ENCODE measurements at places on chromosomes 7 and 10.

GRCh38 chr10:69292459-69292858, 14.2 kb downstream of the HK1 start:
- no peak for DNase-seq

DNA sequence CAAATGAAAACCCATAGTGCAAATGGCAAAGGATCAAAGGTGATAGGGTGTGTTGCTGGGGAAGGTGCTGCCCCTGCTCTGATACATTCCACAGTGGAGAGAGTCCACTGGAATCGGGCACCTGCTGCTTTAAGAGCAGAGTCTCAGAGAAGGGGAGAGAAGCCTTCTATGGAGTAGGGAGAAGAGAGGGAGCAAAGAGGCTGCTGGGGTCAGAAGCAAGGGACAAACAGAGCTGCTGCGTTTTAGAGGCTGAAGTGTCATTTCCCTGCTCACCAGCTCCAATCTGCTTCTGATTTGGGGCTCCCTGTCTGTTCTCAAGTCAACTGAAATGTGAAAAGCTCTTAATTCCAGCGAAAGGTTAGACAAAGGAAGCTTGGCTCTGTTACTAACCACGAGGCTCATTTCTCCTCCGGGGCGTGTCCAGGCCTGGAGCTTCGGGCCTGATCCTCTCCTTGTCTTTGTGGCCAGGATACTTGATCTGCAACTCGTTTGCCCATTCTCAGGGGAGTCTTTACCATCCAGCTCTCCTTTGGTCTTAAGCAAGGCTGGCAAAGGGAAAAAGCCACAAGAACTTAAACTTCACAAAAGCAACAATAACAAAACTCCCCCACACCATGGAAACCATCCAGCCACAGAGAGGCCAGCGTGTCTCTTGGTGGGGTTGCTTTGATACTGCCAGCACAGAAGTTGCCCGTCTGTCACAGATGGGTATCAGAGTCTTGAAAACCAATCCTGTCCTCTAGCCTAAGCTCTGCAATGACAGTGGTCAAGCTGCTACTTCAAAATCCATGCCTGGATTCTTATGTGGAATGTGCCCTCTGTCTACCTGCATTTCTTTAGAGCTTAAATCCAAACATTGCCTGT, 692.6 kb downstream of the SUGCT start:
- no peak for DNase-seq

DNA sequence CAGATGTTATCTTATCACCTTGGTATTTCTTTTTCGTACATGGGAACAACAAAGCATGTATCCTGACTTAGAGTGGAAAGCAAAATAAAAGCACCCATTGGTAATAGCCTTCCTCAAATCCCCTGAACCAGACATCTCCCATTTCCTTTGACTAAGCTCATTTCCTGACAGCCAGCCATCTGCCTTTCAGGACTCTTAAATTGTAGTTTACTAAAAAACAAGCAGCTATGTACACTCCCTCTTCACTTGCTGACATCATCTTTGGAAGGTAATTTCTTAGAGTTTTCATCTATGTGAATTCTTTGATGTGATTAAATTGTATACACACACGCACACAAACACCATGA, 40.7 kb downstream of the ARL4A start:
- DNase-seq: no peak

- DNase-seq: no peak
Measured at GRCh38 chr10:102269017-102269416, 23.7 kb downstream of the GBF1 start.

DNA sequence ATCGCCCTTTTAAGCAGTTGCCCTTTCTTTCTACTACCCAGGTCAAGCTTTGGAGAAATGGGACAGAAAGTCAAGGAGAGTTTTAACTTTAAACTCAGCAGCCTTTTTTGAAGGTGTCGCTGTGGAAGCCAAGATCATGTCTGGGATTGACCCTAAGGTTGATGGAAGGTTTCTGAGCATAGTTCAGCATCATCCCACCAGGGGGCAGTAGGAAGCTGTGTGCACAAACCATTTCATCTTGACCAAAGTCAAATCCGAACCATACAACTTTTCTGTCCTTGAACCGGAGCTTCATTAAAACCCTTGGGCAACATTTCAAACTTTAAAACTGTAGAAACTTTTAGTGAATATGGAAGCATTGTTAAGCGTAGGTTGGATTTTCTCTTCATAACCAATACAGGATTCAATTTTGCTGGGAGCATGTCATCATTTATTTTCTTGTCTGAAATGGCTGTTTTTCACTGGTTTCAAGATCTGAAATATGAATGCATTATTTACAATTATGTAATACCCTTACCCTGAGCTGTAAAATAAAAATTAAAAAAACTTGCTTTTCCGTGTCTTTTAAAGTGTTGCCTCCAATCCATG, 214.4 kb upstream of the KIAA1217 start:
- no peak for DNase-seq

- DNase-seq: no peak
Measured at GRCh38 chr7:128945668-128946366, 8.1 kb downstream of the IRF5 start.

DNA sequence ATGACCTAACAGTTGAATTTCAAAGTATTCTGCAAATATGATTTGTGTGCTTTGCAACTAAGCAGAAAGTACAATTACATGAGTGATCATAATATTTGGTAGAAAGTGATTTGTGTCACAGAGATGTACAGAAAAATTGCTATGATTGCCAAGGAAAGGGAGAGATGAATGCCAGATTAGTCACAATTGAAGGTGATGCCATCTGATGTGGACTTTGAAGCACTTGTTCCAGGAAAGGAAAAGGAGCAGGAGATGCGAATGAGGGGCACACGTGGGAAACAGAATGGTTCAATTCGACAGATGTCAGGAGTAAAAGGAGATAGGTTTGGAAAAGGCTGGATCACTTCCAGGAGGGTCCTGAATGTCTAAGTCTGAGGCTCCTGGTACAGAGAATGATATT, 153.1 kb upstream of the LAMB4 start:
- no peak for DNase-seq

DNA sequence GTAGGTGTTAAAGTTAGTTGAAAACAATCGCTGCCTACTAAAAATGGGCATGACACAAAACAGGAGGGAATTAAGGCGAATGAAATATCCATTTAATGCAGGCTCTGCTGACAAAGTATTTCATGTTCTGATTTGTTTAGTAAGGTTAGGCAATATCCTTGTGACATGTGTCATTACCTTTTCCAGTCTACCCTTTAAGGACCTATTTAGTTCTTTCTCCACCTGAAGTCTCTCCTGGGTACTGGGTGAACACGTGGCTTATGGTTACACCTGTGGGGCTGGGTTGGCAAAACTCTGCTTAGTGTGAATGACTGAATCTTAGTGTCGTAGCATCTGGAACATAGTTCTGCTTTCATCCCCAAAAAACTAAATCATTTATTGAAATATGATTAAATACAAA, 313.5 kb downstream of the CCDC3 start:
- no peak for DNase-seq

DNA sequence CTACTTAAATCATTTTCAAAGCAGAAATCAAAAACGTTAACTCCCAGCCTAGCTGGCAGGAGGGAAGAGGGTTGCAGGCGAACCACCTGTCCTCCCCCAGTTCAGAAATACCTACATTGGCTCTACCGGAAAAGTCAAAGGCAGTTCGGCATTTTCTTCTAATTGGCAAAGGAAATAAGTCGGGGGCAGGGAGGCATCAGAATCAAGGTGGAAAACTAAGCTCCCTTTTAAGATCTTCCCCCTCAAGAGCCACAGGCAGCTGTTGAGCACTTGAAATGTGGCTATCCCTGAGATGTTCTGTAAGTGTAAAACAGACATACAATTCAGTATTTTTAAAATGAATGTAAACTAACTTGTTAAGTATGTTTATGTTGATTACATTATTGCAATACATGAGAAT, 957 bp upstream of the ELMO1 start:
- no peak for DNase-seq

GRCh38 chr10:100362570-100363496, 15.8 kb downstream of the SCD start:
- no peak for DNase-seq

DNA sequence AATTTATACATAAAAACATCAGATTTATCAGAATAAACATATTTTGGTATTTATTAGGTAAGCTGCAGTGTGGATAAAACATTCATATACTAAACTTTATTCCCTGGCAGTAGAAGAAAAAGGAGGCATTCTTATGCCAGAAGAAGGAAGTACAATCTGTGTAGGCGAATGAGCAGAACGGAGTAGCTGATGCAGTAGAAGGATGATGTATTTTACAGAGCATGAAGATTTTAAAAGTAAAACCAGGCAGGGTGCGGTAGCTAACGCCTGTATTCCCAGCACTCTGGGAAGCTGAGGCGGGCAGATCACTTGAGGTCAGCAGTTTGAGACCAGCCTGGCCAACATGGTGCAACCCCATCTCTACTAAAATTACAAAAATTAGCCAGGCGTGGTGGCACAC, 294.9 kb upstream of the MKLN1 start:
- DNase-seq: no peak

- no peak for DNase-seq
Measured at GRCh38 chr7:104123786-104124185, 84.0 kb downstream of the ORC5 start.

DNA sequence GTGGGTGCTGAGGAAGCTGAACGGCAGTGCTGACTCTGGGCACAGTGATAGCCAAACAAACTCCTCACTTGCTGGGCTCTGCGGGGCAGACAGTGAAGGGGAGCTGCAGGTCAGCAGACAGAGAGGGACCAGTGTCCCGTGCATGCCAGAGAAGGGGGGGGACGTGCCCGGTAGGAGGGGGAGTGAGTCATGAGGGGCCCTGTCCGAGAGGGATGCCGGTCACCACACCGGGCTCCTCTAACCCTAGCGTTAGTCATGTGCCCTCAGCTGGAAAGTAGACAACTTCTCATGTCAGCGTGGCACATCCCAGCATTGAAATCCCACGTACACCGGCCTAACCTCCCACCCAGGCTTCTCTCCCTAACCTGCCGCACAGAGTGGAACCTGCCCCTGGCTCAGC, 117.1 kb upstream of the DPP6 start:
- no peak for DNase-seq

DNA sequence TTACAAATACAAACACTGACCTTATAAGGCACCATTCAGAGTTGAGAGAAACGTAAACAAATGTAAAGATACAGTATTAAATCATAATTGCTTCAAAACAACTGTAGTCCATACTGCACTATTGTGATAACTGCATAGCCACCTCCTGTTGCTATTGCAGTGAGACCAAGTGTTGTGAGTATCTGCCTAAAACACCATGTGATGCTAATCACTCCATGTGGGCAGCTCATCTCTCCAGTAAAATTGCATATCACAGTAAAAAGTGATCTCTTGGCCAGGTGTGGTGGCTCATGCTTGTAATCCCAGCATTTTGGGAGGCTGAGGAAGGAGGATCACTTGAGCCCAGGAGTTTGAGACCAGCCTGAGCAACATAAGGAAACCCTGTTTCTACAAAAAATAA, 26.8 kb upstream of the PRF1 start:
- DNase-seq: no peak

GRCh38 chr10:112487964-112488363, 40.9 kb downstream of the VTI1A start:
- DNase-seq: no peak

DNA sequence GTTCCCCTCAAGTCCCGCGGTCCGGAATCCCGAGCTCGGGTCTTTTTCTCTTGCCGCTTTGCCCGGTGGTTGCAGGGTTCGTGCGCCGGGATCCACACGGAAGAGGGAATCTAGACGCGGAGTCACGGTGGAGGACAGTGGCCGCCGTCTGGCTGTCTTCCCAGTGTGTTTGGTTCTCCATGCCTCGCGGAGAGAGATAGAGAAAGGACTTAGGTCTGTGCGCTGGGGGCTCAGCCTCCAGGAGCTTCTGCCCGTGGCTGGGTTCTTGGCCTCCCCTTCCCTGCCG, 1.6 kb downstream of the FFAR4 start:
- DNase-seq: no peak

GRCh38 chr10:43901744-43902504, 253.2 kb upstream of the ZNF32 start:
- DNase-seq: no peak

DNA sequence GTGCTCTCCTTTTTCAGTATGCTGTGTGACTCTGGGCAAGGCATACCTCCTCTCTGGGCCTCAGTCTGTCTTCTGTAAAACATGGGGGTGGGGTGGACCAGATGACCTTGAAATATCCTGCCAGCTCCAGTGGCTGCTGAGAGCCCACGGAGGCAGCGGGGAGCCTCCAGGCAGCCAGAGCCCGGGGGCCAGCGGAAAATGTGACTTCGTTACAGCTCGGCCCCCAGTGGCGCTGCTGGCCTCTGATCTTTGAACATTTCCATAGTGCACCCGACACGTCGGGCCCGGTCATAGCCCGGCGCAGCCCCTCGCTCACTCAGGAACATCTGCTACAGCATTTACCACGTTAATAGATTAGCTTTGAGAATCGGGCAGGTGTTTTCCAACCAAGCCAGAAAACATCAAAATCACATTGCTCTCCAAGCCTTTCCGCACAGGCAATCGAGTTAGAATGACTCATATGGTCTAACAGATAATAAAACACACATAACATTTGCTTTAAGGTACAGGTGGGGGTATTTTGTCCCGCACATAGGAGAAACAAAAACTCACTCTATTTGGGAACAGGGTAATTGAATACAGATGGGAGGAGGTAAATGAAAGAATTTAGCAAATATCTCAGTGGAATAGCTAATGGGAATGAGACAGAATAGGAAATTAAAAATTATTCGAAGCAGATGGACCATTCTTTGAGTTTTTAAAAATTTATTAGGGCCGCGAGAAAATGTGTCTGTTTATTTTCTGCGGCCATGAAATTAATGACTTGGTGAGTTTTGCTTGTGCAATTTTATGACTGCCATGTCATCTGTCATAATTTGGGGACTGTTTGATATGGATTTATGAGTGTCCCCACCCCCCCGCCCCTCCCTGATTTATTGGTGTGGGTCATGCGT, 26.3 kb upstream of the COMTD1 start:
- no peak for DNase-seq

GRCh38 chr7:3201937-3202710, 98.9 kb upstream of the SDK1 start:
- no peak for DNase-seq

DNA sequence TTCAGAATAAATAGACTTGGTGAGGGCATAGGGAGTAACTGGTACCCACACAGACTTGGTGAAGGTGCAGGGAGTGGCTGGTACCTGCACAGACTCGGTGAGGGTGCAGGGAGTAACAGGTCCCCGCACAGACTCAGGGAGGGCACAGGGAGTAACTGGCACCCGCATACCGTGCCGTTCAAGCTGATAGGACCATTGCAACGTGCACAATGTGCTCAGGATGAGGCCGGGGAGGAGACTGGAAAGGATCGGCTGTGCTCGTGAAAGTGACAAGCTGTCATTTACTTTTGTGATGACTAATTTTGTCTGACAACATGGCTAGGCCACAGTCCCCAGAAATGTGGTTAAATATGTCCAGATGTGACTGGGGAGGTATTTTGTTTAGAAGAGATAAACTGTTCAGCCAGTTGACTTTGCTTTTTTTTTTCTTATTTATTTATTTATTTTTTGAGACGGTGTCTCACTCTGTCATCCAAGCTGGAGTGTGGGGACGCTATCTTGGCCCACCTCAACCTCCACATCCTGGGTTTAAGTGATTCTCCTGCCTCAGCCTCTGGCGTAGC, 76.2 kb upstream of the NMT2 start:
- no peak for DNase-seq
